ENCODE measurements at places on chromosomes 13 and 19.

DNA sequence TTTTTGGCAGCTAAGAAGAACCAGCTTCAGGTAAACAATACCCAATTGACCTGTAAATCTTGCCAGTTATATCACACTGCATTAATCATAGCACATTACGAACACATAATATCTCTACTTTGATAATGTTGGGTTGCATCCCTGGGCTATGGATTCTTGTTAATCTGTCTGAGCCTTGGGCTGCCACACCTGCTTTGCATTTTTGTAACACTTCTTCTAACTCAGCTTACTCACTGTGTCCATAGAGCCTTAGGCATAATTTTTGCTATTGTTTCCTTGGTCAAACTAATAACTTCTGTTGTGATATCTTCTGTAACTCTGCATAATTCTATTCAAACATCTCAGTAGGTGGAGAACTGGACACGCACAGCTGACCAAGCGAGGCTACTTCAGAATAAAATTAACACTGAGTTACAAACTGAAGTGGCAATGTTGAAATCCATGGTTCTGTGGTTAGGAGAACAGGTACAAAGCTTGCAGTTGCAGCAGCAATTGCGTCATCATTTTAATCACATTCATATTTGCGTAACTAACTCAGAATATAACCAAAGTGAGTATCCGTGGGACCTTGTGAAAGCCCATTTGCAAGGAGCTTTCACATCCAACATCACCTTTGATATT lies 6.4 kb downstream of the ZNF350 start:
- no peak for DNase-seq

- peak; percentile 79 for DNase-seq
Observed at GRCh38 chr19:39166571-39167391, 30.0 kb upstream of the NCCRP1 start.

DNA sequence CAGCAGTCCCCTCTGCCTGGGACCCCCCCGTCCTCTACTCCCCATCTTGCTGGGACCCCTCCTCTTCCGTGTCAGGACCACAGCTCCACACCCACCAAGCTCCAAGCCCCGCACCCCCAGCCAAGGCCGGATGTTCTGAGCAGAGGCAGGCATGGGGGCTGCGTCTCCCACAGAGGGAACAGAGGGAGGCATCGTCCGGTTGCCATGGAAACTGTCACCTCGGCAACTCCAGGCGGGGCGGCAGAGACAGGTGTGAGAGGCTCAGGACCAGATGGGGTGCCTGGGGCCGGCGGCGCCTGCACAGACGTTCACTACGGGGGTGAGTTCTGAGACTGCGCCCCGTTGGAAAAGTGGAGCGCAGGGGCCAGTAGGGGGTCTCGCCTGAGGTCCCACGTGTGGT lies 5.4 kb downstream of the RNU6-9 start:
- DNase-seq = no peak

DNA sequence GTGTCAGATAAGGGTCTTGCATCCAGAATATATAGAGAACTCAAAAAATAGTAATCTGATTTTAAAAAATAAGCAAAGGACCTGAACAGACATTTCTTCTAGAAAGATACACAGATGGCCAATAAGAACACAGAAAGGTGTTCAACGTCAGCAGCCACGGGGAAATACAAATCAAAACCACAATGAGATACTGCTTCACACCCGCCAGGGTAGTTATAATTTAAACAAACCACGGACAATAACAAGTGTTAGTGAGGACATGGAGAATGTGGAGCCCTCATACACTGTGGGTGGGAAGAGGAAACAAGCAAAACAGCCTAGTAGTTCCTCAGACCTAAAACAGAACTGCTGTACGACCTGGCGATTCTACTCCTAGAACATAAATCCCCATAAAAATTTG lies 26.7 kb upstream of the NAPA start:
- DNase-seq = no peak

DNA sequence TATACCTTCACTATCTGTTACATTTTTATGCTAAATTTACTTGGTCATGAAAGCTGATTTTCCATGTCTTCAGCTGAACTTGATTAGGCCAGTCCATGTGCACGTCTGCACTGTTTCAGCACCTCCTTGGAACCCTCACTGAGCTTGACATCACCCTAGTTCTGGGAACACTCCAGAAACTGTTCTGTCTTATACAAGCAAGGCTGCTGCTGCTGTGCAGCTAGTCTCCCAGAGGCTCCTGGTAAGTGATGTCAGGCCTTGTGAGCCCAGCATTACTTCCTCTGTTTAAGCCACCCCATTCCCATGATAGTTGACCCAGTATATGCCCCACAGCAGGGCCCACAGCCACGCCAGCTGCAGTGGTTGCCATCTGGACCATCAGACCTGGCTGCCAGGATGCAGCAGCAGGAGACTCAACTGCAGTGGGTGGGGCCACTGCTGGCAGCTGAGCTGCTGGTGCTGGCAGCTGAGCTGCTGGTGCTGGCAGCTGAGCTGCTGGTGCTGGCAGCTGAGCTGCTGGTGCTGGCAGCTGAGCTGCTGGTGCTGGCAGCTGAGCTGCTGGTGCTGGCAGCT lies 90.5 kb upstream of the AKAP11 start:
- DNase-seq = no peak

DNA sequence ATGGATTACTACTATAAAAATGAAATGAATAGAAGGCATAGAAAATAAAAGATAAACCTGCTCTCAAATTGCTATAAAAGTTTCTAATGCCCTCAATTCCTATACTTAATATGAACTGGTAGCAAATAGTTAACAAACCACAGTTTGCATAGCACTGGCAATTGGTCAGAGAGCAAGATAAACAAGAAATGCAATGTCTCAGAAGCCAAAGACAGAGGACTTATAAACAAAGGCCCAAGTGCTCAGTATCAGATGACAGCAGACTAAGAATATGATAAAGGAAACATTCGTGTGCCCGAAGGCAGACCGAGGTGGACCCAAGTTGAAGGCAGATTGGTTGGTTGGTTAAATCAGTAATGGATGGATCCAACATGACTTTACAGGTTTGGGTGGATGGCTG lies 50.6 kb downstream of the IPO5 start:
- no peak for DNase-seq

DNA sequence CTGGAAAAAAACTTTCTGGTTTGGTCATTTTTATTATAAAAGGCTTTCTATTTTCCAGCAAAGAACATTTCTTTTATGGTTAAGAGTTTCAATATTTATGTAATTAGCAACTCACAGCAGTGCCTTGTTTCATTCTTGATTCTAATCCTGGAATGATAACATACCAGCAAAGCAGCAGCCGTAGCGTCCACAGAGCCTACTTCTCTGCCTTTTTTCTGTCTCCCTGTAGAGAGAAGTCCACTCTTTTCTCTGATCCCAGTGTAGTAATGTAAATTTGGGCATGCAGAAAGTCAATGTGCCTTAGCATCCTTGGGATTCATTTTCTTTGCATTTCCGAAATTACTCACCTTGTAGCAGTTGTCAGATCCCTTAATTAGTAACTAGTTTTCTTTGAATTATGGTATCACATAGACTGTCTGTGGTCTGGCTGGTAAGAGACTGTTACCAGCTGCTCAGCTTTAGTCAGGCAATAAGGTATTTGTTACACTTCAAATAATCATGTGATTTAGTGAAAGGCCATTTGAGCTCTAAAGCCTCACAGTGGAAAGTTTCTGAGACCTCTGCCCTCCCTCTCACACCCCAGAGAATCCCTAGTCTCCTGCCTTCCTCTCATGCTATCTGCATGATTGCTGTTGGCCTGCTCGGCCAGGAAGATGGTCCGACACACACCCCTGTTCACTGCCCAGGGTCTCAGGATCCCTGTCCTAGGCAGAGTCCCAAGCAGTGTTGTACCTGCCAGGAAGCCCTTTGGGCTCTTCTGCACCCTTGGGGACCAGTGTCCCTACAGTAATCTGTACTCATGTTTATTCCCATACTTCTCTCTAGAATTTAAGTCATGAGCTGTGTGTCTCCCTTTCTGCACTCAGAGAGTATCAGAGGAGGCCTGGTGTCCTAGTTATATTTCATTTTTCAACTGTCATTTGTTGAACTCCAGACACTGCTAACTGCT lies 86.3 kb downstream of the LRCH1 start:
- no peak for DNase-seq

DNA sequence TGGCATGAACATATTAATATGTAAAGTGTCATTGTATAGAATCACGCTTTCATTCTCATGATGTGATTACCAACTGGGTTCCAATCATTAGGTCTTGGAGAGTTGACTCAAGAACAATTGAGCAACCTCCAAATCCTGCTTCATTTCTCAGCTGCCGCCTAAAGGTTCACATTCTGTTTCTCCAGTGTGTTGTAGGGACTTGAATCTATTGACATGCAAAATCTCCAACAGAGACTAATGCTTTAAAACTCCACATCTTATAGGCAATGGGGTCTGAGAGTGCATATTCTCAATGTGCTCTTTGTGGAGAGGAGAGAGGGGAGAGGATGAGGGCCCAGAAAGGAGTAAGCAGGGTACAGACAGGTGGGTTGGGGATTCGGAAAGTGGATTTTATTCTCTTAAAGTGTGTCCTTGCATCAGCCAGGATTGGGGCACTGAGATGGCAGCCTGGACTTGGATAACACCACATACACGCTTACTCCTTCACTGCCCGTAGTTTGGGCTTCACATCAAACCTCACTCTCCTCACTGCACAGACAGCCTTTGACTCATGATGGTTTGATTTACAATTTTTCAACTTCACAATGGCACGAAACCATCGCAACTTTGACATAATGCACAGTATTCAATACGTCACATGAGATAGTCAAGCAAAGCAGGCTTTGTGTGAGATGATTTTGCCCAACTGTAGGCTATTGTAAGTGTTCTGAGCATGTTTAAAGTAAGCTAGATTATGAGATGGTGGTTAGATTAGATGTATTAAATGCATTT lies 241.3 kb upstream of the IRS2 start:
- no peak for DNase-seq

DNA sequence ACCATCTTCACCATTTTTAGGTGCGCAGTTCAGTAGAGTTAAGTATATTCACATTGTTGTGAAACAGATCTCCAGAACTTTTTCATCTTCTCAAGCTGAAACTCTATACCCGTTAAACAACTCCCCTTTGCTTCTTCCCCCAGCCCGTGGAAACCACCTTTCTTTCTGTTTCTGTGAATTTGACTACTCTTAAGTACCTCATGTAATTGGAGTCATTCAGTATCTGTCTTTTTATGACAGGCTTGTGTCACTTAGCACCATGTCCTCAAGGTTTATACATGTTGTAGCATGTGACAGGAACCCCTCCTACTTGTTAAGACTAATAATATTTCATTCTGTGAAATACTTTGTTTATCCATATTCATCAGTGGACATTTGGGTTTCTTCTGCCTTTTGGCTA lies 52.8 kb downstream of the TNFRSF19 start:
- DNase-seq = no peak

- DNase-seq = peak; percentile 77
Observed at GRCh38 chr19:6459262-6460098, at the start of gene SLC25A23. Gene SLC25A23, minus strand, starts transcription at chr19:6459792. Its CDS starts 164 bp downstream, at chr19:6459628.

DNA sequence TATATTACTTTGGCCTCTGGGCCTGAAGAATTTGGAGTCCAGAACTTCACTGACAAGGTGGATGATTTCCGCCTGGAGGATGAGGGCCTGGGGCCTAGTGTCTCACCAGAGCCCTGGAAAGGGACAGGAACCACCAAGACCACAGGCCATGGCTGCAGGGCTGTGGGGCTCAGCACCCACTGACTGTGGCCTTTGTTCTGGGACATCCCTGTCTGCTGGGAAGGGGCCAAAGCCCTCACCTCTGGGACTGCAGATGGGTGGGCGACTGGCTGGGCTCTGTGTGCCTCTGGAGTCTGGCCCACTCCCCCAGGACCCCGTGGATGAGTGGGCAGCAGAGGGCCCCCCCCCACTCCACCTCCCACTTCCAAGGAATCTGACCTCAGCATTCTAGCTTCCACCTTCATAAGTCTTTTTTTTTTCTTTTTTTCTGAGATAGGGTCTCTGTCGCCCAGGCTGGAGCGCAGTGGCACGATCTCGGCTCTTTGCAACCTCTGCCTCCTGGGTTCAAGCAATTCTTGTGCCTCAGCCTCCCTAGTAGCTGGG lies 20.3 kb downstream of the CHST8 start:
- no peak for DNase-seq
